ENCODE measurements at places on chromosomes 6 and 20.
A peak's percentile ranks its signal among the peaks of the same experiment; 100 is the strongest.

DNA sequence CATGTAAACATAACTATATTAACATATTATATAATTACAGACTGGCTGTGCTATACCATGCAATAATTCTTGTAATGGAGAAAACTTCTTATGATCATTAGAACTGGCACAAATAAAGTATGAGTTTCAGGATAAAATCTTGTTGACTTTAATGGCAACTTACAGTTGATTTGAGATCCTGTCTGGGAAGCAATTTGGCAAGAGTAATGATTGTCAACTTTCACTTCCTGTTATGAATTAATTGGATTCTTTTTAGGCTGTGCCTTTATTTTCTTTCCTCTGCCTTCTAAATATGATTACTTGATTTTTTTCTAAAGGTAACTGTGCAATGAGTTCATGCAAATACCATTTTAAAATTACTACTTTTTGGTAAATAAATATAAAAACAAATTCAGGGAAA, 158.1 kb upstream of the B3GAT2 start:
- DNase-seq = peak; percentile 16

DNA sequence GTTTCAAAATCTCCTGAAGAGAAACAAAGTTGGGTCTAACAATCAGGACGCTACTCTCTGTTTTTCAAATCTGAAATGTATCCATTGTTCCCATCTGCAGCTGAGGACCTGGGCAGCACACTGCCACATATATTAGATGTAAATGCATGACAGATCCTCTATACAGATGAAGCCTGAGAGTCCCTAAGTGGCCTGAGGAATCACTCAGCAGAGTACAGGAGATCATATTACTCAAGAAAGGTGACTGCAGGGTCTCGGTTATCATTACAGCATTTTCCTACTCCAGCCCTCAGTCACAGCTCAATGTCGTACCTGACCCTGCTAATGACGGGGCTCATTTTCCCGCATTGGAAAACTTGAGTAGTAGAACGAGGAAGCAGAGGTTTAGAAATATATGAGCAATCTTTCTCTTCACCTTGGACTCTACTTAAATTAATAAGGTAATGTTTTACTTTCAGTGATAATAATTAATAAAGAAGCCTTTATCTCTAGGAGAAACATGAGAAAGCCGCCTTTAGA, 256.2 kb upstream of the IRAK1BP1 start:
- no peak for DNase-seq

GRCh38 chr6:169964486-169965180, 213.2 kb downstream of the ERMARD start:
- no peak for DNase-seq

- DNase-seq = no peak
Observed at GRCh38 chr6:82980086-82980485, 85.6 kb downstream of the UBE3D start.

GRCh38 chr6:158907931-158908330, 88.8 kb upstream of the EZR start:
- DNase-seq = no peak

GRCh38 chr6:123547216-123547978, 89.4 kb downstream of the TRDN start:
- DNase-seq = no peak

- no peak for DNase-seq
Observed at GRCh38 chr6:169088762-169089161, 164.9 kb downstream of the THBS2 start.

DNA sequence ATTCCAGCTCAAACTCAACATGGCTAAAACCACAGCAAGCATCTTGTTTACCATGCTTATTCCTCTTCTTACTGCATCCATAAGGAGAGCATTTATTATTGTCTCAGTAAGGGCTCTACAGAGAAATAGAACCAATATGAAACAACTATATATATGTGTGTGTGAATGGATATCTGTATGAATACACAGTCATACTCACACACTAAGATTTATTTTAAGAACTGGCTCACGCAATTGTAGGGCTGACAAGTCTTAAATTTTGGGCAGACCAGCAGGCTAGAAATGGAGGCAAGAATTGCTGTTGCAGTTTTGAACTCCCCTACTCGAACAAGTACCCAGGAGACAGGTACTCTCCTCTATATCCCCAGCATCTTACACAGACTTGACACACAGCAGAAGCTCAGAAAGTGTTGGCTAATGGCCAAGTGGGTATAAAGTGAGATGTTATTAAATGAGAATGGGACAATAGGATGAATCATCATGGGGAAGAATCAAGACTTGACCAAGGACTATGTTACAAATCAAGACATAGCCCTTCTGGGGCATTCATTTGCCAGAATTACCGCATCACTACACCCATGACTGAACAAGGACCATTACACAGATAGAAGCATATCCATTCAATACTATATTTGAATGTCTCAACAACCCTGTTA, 13.0 kb downstream of the ZHX3 start:
- DNase-seq = no peak

DNA sequence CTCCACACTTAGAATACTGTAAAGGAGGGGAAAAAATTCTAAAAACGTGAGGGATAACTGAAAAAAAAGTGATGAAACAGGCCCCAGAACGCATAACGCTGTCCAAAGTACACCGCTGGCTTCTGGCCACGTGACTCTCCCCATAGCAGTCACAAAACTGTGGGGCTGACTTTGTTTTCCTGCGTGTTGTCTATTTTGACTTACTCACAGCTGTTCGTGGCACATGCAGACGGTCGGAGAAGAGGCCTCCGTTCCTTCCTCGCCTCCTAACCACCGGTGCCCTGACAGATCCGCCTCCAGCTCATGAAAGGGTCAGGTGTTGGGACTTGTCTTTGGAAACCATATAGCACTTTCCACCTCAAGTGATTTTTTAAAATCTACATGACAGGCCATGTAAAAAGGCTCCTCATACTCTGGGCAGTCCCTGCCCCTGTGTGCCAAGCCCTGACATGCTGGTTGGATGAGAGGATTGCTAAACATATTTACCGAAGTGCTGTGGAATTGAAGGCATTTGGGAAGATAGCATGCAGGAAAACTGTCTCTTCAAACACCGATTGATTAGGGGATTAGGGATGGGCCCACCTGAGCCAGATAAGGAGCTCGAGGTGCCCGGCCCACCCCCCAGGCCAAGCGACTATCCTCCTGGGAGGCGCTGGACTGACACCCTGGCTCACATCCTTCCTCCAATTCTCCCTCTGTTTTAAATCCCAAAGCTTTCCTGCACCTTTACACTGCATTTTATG, 54.8 kb downstream of the DACT2 start:
- no peak for DNase-seq

DNA sequence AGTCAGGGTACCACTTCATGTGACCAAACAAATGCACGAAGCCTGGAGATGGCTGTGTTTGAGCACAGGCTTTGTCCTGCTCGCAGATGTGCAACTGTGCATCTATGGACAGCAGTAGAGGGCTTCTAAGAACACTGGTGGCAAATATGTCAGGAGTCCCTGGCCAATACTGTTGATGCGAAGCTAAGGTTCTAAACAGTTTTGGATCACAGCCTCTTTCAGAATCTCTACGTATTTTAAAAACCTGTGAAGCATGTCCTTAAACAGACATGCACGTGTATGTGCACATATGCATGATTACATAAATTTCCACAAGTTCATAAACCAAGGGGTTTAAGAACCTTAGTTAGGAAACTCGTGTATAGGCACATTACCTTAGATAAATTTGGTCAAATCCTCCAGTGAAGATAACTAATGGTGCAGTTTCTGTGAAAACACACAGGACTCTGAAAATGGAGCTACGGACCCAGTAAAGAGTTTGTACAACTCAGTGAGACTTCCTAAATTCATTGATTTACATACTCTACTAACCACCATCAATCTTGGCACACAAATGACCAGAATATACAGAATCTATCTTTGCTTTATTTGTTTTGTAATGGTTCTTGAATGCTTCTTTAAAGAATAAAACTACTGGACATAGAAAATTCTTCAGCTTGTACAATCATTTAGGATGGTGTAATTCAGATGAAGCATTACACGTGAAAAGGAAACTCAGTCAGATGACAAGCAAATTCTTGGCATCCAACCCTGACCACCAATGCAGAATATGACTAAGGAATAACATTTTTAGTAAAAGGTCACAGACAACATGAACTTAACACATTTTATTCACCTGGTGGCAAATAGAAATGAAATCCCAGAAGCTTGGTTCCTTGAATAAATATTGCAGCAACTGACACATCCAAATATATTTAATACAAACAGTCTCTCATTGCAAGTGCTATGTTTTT, 27.4 kb downstream of the KCNQ5 start:
- peak; percentile 39 for DNase-seq

DNA sequence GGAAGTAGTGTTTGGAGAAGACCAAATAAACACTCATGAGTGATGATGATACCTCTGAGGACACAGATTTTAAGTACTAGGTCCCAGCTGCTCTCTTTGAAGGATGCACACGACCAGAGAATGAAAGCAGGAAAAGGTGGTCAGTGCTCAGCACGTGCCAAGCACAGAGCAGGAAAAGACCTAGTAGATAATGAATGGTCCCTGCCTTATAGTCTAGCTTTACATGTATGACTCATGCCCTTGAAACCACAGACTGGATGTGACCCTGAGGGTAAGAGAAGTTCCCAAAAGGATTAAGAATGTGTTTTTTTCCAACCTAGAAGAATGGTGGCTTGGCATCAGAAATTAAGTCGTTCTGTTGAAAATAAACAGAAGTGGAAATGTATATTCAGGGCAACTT, 2.8 kb upstream of the MC3R start:
- no peak for DNase-seq

DNA sequence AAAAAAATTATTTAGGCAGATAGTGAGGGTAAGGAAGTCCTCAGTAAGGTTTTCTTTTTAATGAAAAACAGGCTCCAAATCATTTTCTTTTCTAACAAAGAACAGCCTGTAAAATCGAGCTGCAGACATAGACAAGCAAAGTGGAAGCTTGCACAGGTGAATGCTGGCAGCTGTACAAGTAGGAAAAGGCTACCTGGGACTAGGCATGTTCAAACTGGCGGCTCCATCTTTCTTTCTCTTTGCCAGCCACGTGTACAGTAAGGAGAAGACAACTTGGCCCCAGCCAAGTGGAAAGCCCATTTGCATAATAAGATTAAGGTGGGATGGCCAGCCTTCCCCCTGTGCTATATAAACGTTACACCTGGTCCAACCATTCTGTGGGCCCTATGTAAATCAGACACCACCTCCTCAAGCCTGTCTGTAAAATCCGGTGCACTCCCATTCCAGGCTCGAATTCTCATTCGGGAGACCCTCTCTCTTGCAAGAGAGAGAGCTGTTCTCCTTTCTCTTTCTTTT, 27.0 kb upstream of the SLC2A12 start:
- DNase-seq = peak; percentile 9

DNA sequence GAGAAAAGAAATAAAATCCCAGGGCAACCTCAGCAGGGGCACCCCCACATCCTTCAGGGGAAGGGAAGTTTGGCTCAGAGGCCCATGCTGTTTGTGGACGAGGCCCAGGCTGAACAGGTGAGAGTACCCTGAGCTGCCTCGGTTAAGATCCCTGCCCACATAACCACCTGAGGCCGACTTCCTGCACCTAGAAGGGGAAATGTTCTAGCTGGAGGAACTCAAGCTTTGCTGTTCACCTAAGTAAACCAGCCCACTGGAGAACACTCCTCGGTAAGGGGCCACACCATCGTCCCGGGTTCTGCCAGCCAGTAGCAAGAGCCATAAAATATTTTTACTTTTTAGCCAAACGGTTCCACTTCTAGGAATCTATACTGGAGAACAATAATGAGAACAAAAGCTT, 88.2 kb downstream of the SLC23A2 start:
- no peak for DNase-seq

DNA sequence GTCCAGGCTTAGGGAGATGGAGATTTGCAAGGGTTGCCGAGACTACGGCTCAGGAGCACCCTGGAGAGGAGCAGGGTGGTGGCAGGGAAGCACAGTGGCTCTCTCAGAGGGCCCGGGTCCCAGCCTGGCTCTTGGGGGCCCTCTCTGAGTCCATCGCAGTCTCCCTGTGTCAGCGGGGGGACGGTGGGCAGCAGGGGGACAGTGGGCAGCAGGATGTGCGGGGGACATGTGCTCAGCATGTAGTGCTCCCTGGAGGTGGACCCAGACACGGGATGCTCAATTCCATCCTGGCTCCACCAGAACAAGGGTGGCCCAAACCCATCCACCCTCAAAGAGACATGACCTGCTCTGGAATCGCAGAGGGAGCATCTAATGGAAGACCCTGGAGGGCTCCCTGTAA, 43.0 kb upstream of the ZBP1 start:
- DNase-seq = no peak

DNA sequence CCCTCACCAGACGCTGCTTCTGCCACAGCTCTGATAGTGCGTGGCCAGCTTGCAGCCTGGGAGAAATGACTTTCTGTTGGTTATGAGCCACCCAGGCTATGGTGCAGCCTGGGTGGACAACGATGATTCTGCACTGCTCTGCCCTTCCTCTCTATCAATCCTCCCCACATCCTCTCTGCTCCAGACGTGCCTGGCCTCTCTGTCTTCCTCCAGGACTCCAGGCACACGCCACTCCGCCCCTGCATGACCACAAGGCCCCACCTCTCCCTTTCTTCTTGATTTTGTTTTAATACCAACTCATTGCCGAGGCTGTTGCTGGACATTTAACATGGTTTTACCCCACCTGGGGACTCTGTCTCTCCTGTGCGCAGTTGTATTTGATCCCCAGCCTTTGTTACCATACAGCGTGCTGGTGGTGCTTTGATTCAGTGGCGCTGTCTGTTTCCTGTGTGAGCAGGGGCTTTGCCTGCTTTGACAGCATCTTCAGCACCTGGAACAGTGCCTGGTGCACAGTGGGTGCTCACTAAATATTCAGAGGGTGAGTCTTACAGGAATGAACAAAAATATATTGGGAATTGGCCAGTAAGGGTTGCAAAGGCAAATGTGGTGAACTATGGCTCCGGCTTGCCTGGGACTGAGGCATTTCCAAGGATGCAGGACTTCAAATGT, 280.9 kb downstream of the CDH26 start:
- no peak for DNase-seq

- DNase-seq = no peak
Observed at GRCh38 chr6:158068893-158069799, 87.5 kb downstream of the SYNJ2 start.

GRCh38 chr20:44033344-44033743, 118.7 kb downstream of the TOX2 start:
- DNase-seq = peak; percentile 9

DNA sequence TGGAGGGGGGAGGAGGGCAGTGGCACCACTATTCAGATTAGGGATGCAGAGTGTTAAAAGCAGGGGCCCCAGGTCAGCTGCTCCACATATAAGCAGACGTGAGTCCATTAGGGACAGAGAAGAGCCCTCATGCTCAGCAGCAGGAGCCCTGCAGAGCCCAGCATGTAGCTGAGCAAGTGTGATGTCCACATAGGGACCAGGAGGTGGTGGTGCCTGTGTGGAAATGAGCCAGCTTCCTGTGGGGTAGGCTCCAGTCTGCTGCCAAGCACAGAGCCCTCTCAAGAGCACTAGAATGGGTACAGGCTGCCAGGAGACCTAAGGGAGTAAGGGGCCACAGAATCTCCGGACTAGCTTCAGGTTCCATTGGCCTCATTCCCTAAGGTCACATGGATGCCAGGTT, 57.9 kb upstream of the MLN start:
- no peak for DNase-seq

Measured in NAMALWA (cell line).